ENCODE measurements at places on chromosomes 11 and 22.

GRCh38 chr11:74672956-74673692 lies 58.1 kb downstream of the CHRDL2 start:
- DNase-seq, result peak; percentile 58

DNA sequence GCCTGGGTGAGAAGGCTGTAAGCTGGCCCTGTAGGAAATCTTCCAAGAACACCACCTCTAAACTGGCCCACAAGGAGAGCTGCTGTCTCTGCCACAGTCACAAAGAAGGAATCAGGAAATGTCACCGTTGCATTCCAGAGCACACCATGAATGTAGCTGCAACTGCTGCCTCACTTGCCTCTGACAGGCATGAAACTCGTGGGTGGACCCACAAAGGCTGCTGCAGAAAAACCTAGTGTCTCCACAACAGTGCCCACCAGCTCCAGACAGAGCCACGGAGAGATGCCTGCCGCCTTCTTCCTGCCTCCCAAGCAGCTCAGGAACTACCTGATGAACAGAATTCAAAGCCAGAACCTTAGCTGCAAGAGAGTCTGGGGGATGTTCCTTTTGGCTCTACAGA lies 10.5 kb downstream of the DNAJB13 start:
- peak; percentile 25 for DNase-seq

DNA sequence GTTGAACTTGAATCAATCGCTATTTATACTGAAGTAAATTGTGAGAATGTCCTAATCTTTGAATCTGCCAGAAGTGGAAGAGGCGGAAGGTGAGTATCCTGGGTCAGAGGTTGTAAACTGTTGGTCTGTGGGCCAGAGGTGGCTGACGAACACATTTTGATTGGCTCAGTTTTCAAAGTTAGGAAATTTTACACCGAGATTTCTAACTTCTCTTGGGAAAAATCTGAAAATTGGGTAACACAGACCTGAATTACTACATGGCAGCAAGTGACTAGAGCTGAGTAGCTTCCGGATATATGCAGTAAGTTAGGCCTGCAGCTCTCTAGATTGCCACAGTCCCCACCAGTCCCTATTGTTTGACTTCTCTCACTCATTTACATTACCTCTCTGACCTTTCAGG lies 56.8 kb upstream of the ALKBH3 start:
- no peak for DNase-seq

- DNase-seq, result no peak
Measured at GRCh38 chr11:14809466-14809865, 82.6 kb downstream of the CYP2R1 start.

- DNase-seq, result no peak
Measured at GRCh38 chr22:24954114-24954463, 1.6 kb downstream of the KIAA1671 start.

- no peak for DNase-seq
Measured at GRCh38 chr11:118462178-118462577, 25.9 kb downstream of the KMT2A start.

- no peak for DNase-seq
Measured at GRCh38 chr11:43930868-43931716, 11.3 kb upstream of the C11orf96 start.

DNA sequence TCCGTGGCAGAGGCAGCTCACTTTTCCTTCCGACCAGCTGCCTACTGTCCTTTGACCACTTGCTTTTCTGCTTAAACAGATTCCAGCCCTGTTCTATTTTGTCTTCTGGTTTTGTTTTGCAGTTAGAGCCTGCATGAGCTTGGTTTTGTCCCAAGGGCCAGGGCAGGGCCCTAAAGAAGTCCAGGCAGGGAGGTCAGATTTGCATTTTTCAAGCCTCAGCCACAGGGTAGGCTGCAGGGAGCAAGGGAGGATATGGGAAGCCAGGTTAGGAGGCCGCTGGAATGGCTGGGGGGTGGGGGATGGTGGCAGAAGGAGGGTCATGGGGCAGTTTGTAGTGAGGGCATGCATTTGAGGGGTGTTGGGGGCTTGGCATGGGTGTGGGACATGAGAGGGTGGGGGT lies 23.1 kb downstream of the FADD start:
- DNase-seq, result no peak

GRCh38 chr11:16678466-16679116 lies 59.9 kb upstream of the C11orf58 start:
- no peak for DNase-seq

DNA sequence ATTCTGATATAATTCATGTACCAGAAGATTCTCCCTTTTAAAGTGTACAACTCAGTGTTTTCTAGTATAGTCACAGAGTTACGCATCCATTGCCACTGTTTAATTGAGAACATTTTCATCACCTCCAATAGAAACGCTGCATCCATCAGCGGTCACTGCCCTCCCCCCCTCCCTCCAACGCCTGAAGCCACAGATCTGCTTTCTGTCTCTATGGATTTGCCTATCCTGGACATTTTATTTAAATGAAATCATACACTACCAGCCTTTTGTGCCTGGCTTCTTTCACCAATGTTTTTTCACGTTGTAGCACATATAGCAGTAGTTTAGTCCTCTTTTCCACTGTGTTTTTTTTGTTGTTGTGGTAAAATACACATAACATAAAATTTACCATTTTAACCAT lies 22.8 kb downstream of the TCP11L1 start:
- no peak for DNase-seq

GRCh38 chr22:47940211-47940610 lies 1177.8 kb downstream of the TBC1D22A start:
- DNase-seq, result no peak

- no peak for DNase-seq
Measured at GRCh38 chr11:130237282-130238006, 77.3 kb downstream of the ZBTB44 start.

GRCh38 chr11:84021291-84021690 lies 735.1 kb upstream of the CCDC90B start:
- no peak for DNase-seq

- no peak for DNase-seq
Measured at GRCh38 chr11:83815736-83816135, 529.6 kb upstream of the CCDC90B start.

GRCh38 chr11:1830004-1830321 lies 4.8 kb upstream of the SYT8 start:
- DNase-seq, result no peak

GRCh38 chr11:33490842-33491370 lies 209.7 kb downstream of the C11orf91 start:
- no peak for DNase-seq

DNA sequence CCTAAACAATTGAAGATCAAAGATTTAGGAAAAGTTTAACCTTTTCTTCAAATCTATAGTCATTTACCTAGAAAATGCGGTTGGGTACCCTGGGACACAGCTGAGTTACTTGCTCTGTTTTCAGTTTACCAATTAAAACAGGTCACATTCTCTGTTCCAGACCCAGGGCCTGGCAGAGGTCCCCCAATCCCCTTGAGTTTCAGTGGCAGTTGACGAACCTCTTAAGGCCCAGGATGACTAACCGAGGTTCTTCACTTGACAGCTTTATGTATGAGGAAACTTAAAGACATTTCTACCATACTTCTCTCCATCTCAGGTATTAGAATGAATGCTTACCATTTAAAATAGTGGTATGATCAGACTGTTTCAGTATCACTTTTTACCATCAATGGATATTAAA lies 16.3 kb downstream of the LDHAL6A start:
- no peak for DNase-seq

GRCh38 chr11:79768343-79768742 lies 327.5 kb upstream of the TENM4 start:
- DNase-seq, result no peak

GRCh38 chr11:34870548-34871196 lies 45.5 kb downstream of the APIP start:
- DNase-seq, result no peak

- DNase-seq, result no peak
Measured at GRCh38 chr11:1448882-1449281, 37.7 kb downstream of the MOB2 start.

- DNase-seq, result no peak
Measured at GRCh38 chr11:10032935-10033334, 261.1 kb downstream of the SBF2 start.

- DNase-seq, result no peak
Measured at GRCh38 chr11:68857037-68857586, 15.4 kb upstream of the CPT1A start.

- no peak for DNase-seq
Measured at GRCh38 chr11:10528121-10528520, 12.9 kb downstream of the RNF141 start.

GRCh38 chr11:3854660-3854976 lies 846 bp upstream of the STIM1 start:
- DNase-seq, result no peak

DNA sequence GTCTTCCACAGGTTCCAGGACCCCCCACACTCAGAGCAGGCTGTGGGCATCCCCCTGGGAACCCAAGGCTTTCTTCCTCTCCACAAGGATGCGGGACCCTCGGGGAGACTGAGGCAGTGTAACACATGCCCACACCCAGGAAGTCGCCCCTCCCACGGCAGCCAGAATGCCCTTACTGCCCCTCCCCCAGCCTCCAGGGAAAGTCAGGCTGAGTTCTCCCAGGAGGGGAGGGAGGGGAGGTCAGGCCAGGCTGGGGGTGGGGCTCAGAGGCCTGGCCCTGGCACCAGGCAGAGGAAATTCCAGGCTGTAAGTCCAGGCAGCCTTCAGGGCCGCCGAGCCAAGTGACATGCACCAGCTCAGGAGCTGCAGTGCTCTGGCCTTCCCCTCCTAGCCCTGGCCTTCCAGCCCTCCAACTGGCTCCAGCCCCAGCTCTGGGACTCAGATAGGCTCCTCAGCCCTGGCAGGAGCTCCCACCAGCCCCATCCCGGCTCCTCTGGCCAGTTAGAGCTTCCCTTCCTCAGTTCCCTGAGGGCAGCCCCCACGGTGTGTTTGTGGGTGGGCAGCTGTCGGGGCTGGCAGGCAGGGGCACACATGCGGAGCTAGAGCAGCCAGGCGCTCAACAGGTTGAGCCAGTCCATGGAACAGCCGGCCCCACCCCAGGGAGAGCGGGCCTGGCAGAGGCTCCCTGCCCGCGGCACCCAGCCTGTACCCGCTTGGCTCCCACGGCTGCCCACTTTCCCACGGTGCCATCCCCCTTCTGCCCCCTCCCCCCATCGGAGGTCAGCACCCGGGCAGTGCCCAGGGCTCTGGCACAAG lies 3.6 kb downstream of the BCL9L start:
- DNase-seq, result no peak
